Activated CD8-positive, alpha-beta memory T cell treated with anti-CD3 and anti-CD28 coated beads for 4 hours (primary cell): ENCODE measurements at places on chromosomes 4 and X.

DNA sequence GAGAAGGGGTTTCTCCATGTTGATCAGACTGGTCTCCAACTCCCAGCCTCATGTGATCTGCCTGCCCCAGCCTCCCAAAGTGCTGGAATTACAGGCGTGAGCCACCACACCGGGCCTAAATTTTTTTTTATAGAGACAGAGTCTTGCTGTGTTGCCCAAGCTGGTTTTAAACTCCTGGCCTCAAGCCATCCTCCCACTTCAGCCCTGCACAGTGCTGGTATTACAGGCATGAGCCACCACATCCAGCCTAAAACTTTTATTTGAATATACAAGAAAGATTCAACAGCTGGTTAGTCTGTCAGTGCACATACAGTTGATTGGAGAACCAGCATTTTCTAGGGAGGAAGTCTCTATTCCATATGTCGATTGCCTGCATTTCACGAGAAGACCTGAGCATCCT, 91.2 kb downstream of the LRP2BP start:
- DNase-seq, result no peak

DNA sequence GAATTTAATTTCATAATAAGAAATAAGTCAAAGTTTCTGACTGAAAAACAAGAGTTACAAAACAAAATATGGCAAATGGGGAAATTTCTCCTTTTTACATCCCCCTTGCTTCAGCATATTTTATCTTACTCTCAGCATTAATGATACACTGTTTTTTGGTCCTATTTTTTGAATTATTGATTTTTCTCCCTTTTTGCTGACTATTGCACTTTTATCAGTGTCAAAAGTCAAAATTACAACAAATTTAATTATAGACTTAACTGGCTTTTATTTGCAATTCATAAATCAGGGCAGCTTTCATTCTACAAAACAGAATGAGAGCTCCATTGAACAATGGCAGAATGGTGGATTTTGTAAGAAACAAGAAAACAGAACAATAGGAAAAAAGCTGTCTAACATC, 901.9 kb downstream of the FAT4 start:
- no peak for DNase-seq

- DNase-seq, result no peak
These were observed 4.8 kb downstream of the NOCT start for GRCh38 chr4:139020384-139020783.

DNA sequence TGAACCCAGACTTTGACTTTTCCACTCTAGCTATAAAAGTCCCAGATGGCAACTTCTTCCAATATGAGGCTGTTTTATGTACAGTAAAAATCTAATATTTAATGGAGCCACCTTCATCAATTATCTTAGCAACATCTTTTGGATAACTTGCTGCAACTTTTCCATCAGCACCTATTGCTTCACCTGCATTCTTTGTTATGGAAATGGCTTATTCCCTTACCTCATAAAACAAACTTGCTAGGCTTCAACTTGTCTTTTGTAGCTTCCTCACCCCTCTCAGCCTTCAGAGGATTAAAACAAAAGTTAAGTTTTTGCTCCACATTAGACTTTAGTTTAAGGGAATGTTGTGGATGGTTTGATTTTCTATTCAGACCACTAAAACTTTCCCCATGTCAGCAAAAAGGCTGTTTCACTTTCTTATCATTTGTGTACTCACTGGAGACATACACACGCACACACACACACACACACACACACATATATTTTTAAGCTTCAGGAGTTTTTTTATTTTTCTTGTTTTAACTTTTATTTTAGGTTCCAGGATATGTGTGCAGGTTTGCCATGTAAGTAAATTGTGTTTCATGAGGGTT, 1296.1 kb upstream of the PABPC4L start:
- DNase-seq, result no peak

DNA sequence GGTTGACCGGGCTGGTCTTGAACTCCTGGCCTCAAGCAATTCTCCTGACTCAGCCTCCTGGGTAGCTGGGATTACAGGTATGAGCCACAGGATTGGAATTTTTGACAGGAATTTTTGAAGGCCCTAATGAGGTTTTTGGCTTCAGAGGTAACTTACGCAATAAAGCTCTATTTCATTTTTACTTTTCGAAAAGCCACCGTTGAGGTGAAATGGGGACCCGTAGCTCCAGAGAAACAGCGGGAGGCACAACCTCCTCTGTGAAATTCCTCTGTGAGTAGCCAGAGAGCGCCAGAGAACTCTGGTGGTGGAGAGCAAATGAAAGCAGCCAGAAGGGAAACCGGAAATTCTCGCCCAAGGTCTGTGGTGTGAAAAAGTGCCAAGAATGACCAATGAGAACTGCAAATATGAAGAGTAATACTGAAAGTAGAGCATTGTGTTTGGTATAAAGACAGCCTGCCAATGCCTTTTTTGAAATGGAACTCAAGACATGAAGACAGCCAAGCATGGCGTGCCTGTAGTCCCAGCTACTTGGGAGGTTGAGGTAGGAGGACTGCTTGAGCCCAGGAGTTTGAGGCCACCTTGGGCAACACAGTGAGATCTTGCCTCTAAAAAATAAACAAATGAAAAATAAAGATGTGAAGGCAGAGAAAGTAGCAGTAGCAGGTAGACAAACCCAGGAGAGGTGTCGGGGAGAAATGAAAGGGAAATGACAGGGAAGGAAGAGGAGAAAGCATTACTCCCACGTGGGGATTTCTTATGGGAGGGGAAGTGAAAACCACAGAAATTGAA, 33.0 kb upstream of the TMEM131L start:
- peak; percentile 30 for DNase-seq

GRCh38 chr4:60962286-60962685, 237.8 kb upstream of the ADGRL3 start:
- DNase-seq, result no peak

DNA sequence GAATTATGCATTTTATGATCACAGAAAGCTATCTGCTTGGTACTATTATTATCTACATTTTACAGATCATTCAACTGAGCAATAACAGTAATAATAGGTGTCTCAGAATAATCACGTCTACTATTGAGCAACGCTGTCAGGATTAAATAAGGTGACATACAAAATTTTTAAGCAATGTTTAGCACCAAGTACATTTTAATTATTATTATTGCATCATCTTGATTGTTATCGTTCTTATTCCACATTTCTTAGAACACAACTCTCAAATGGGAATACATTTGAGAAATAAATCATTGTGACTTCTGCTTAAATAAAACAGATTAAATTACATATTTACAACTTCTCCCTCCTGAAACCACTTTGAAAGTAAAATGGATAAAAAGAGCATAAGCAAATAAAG, 1083.5 kb upstream of the ADGRL3 start:
- no peak for DNase-seq

DNA sequence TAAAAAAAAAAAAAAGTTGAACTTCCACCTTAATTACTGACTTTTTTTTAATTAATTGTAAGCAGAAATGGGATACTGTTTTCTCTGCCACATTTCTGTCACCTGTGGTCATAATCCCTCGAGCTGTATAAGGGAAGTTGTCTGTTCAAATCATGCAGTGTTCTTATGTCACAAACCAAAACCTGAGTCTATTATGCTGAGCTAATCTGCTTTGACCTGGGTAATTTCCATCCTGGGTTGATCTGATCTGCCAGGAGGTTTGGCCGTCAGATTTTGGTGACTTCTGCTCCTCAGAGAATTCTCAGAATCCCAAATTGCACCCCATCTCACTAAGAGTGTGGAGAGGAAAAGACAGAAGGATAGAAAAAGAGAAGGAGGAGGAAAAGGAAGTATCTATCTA, 683.1 kb downstream of the KCTD8 start:
- DNase-seq, result no peak

GRCh38 chrX:47749185-47749967, 87.3 kb upstream of the ZNF81 start:
- no peak for DNase-seq
